ENCODE measurements at places on chromosomes 3 and 15.

GRCh38 chr3:127820826-127821313 lies 1.4 kb downstream of the MGLL start:
- DNase-seq: no peak

GRCh38 chr15:39685367-39685766 lies 97.3 kb downstream of the FSIP1 start:
- DNase-seq: no peak

GRCh38 chr3:77038930-77039605 lies 831 bp upstream of the ROBO2 start:
- DNase-seq: no peak

DNA sequence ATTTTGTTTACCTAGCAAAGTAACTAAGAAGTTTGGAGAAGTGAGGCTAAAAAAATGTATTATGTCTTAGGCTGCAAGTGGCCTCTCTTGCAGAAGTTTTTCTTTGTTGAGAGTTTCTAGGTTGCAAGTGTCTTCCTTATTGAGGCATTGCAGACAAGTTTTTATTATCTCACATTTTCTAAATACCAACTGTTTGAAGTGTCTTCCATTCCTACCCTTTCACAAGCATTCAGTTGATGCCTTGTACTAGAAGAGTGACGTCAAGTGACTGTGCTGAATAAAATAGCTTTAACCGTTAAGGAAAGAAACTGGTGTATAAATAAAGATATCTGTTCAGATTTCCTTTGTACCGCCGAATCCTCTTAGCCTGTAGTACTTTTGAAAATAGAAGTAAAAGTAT lies 123.3 kb downstream of the ALCAM start:
- no peak for DNase-seq

DNA sequence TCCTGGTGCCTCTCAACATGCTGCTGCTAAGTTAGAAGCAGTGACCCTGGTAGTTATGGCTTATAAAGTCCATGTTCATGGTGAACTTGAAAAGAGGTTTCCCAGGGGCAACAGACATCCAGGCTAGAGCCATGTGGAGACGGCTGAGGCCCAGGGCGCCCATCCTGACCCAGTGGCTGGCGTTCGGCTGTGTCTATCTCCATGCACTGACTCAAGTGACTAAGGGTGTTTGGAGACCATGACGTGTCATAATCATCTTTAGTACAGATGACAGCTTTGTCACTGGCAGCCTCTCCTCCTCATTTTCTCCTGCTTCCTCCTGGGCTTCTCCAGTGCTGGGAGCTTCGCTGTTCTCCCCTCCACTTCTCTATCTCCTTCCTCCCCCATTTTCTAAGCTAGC lies 287.4 kb upstream of the LYSMD4 start:
- DNase-seq: no peak

- DNase-seq: no peak
These were observed 1.0 kb downstream of the RASL12 start for GRCh38 chr15:65066635-65067316.
